ENCODE measurements at places on chromosomes 5 and 9.

- DNase-seq = no peak
These were observed 327.8 kb upstream of the MSX2 start for GRCh38 chr5:174396541-174396940.

GRCh38 chr9:136944212-136944518, 373 bp downstream of the FBXW5 start:
- DNase-seq = no peak

DNA sequence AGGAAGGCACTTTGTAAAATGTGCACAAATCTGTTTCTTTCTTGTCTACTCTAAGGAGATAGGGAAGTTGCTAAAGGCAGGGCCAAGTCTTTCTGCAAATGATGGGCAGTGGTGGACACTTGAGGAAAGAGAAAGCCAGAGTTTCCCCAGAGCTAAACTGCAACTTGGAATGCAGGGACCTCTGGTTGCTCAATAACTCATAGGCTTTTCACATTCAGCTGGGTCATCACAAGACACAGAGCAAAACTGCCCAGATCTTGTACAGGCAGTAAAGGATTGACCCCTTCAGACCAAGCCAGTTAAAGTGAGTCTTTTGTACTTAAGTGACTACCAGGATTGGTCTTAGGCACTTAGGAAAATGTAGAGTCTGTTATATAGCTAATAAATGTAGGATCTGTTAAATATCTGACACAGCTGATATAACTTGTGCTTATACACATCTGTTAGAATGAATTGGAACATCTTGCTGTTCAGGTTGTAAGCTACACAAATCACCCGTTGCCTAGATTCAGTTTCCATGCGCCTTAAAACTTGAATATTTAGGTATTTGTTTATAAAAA, 13.5 kb upstream of the AGXT2 start:
- no peak for DNase-seq

GRCh38 chr9:27870404-27870803, 297.1 kb upstream of the C9orf72 start:
- DNase-seq = no peak

GRCh38 chr5:69364850-69365249, 4.5 kb downstream of the AK6 start:
- DNase-seq = no peak

DNA sequence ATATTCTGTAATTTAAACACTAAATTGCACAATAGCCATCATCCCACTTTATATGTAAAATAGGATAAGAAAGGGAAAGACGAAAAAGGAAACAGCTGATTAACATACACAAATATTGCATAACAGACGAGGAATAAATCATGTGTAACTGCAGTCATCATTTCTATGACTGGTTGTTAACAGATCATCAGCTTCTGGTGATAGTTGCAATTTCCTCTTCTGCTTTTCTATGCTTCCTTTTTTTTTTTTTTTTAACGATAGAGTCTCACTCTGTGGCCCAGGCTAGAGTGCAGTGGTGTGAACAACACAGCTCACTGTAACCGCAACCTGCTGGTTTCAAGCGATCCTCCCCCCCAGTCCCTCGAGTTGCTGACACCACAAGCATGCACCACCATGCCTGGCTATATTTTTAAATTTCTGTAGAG, 22.5 kb upstream of the JAKMIP2 start:
- DNase-seq = peak; percentile 47

- DNase-seq = no peak
These were observed 95.9 kb upstream of the FCN2 start for GRCh38 chr9:134784577-134785305.

- DNase-seq = no peak
These were observed 17.5 kb downstream of the IPPK start for GRCh38 chr9:92652461-92652860.

- DNase-seq = peak; percentile 15
These were observed 12.1 kb downstream of the PTGES2 start for GRCh38 chr9:128115187-128116103.

GRCh38 chr5:76046741-76047140, 36.4 kb upstream of the SV2C start:
- DNase-seq = no peak

- no peak for DNase-seq
These were observed 54.0 kb downstream of the PCA3 start for GRCh38 chr9:76818271-76818670.

DNA sequence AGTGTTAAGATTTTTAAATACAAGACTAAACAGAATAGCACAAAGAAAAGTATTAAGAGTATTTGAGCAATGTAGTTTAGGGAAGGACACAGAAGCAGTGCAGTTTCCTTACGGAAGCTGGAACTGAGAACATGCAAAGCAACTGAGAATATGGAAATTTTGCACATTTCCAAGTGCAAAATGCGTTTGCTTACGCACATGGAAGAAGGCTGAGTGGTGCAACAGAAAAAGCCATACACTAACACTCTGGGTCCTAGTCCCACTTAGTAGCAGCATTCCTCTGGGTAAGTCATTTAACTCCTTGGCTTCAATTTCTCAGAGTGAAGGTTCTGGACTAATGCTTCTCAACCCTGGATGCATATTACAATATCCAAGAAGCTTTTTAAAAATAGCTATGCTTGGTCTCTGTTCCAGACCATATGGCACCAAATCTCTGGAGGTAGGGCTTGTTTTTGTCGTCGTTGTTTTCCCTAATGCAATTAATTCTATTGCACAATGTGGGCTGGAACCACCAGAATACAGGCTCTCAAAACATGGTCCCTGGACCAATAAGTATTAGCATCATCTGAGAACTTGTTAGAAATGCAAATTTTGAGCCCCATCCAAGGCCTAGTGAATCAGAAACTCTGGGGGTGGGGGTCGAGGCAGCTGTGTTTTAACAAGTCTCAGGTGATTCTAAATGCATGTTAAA, 65.2 kb upstream of the DEPDC1B start:
- no peak for DNase-seq

- no peak for DNase-seq
These were observed 123.9 kb downstream of the ERCC6L2 start for GRCh38 chr9:95999390-95999789.

DNA sequence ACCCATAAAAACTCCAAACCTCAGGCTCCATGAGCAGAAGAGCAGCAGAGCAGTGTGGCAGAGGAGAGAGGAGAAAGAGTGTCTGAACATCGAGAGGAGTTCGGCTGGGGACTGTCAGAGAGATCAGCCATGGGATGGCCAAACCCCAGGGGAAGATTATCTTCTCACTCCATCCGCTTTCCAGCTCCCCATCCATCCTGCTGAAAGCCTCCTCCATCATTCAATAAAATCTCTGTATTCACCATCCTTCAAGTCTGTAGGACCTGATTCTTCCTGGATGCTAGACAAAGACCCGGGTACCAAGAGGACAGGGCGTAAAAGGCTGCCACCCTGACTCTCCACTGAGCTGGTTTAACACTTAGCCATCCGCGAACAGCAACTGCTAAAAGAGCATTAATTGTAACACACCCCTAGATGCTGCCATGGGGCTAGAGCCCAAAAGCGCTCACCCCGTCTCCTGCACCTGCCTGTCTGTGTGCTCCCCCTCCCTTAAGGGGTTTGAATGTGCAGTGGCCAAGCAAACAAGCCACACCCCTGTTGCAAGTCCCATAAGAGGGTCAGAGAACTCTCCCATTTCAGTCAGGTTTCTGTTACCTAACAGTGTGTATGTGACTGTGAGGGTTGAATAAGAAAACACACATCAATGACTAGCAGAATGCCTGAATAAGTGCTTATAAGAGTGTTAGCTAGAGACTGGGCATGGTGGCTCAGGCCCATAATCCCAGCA, 13.9 kb upstream of the SELENOP start:
- DNase-seq = no peak

DNA sequence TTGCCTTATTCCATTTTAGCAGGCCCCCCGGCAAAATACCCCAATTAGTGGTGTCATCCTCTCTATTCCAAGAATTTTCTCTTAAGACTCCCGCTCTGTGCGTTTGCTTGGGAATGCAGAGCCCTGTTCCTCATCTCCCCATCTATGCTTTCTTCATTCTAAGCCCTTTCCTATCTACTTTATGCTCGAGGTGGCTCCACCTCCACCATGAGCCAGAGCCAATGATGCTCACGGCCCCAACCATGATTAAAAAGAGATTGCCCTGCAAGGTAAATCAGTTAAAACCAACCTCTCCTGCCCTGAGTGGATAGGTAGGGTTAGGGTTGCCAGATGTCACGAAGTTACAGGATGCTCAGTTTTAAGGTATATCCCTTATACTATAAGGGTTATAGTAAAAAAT, 677 bp upstream of the TXNDC15 start:
- DNase-seq = peak; percentile 28

DNA sequence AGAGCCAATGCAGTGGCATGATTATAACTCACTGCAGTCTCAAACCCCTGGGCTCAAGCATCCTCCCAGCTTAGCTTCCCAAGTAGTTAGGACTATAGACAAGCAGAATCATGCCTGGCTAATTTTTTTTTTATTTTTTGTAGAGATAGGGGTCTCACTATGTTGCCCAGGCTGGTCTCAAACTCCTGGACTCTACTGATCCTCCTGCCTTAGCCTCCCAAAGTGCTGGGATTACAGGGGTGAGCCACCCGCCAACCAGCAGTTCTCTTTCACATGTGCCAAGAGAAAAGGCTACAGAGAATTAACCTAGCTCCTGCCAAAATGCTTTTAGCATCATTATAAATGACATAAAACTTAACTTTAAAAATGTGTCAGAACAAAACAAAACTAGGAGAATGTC, 8.1 kb downstream of the AK3 start:
- DNase-seq = no peak

- DNase-seq = no peak
These were observed 148.8 kb downstream of the GADD45G start for GRCh38 chr9:89753472-89754055.

GRCh38 chr9:134489621-134490408, 151.8 kb upstream of the COL5A1 start:
- no peak for DNase-seq

- DNase-seq = no peak
These were observed 47.6 kb upstream of the RETREG1 start for GRCh38 chr5:16664368-16664767.

DNA sequence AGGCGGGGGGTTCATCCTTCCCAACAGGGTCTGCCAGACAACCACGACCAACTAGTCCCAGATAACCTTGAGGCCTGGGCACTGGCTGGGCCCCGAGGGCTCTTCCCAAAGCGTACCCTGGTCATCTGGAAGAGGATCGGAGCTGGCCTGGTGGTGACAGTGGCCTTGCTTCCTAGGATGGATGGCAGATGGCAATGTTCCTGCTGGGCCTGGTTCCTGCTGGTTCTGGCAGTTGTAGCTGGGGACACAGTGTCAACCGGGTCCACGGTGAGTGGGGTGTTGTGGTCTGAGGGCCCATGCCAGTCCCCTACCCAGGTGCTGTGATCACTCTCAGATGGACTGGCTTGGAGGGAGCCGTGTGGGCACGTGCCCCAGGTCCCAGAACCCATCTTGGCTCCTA, 2.0 kb downstream of the ADAMTSL2 start:
- no peak for DNase-seq

DNA sequence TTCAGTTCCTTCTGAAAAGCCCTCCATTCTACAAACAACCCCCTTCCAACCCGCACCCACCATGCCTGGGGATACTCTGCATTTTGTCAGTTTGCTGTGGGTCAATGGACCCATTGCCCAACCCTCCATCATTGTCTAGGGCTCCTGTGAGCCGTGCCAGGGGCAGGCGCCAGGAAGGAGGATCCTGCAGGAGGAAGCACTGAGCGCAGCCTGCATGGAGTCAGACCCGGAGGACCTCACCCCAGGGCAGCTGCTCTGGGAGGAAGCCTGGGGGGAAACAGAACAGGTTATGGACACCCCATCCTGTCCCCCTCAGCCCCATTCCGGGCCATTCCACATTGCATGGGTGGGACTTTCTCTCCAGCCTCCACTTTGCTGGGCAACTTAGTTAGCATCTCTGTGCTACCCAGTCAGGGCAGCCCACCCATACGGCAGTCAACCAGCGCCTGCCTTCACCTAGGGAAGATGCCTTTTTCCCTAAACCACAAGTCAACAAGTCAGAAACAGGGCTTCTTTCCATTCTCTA, 48.6 kb upstream of the VDAC1 start:
- DNase-seq = no peak

GRCh38 chr5:142314606-142315005, 10.2 kb downstream of the SPRY4 start:
- DNase-seq = no peak

DNA sequence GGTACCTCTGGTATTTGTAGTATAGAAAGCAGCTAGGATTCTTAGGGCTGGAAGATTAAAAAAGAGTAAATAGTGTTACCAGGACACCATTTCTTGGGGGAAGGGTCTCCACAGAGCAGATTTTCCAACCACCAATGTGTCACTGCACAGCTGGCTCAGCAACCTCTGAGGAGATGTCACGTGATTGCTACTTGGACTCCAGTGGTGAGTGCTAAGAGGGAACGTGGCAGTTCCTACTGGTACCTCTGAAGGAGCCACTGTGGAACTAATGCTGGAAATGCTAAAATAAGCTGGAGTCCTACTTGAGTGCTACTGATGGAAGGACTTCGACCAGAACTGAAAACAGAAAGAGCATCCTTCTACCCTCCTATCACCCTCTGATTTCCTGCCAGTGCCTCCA, 36.1 kb upstream of the SPDL1 start:
- no peak for DNase-seq

GRCh38 chr9:17068671-17069070, 66.2 kb upstream of the CNTLN start:
- DNase-seq = no peak

GRCh38 chr5:91271999-91272398, 111.1 kb downstream of the ARRDC3 start:
- no peak for DNase-seq

DNA sequence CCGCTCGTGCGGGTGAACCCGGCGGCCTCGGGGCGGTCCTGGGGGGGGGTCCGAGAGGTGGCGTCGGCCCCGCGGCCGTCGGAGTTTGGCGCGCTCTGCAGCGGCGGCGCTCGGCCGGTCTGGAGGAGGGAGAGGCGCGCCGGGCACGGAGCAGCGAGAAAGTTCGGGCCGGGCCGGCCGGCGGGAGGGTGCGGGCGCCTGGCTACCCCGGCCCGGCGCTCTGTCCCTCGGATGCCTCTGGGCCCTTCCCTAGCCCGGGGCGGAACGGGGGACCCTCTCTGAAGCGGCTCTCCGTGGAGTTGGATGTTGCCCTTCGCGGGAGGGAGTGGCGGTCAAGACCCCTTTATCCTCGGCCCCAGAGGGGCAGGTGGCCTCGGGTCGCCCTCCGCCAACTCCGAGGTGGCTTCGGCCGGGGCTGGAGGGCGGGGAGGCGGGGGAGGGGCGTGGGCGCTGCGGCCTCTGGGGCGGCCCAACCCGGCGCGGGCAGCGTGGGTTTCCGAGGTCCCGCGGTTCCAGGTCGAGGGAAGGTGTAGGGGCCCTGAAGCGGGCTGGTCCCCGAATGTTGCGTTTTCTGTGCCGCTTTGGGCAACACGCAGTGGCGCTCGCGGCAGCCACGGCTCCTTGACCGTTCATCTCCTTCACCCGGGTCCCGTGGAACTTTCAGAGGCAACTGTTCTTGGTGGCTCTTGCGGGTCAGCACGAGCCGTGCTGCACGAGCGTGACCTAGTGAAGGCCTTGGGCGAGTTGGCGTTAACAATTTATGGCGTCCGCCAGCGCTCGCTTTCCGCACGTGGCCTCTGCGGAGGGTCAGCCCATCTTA, 290.5 kb downstream of the DOCK8 start:
- no peak for DNase-seq
